ENCODE measurements at places on chromosomes 6 and 20.

GRCh38 chr6:3698021-3698420, 53.5 kb downstream of the PXDC1 start:
- no peak for DNase-seq

GRCh38 chr6:166206066-166206465, 38.4 kb upstream of the TBXT start:
- peak; percentile 7 for DNase-seq

GRCh38 chr6:1636272-1636825, 26.6 kb downstream of the FOXC1 start:
- no peak for DNase-seq

- DNase-seq = peak; percentile 51
These were observed 93.3 kb upstream of the MARCKS start for GRCh38 chr6:113763876-113764275.

- no peak for DNase-seq
These were observed 7.6 kb upstream of the MAPK13 start for GRCh38 chr6:36122495-36123269.

DNA sequence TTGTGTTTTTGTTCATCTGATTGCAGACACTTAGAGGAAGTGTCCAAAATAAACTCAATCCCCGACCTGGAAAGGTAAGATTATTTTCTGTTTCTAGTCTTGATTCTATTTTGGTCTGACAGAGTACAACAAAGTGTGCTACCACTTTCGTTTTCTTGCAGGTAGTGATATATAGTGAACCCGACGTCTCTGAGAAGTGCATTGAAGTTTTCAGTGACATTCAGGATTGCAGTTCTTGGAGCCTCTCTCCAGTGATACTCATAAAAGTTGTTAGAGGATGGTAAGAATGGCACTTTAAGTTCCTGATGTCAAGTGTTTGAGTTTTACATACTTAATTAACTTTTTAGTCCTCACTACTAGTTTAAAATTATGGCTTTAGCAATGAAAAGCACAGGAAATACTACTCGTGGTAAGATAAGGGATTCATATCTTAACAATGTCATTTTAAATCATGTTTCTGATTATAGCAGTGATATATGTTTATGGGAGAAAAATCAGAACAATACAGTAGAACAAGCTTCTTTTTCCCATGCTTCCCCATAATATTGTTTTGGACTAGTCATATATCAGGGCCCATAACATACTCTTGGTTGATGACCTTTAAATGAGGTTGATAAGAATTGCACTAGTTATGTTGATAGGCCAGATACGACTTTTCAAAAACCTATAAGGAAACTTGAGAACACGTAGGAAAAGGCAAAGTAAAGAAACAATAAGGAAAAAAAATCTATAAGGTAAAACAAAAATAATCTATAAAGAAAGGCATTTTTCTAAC, 104.0 kb downstream of the RTN4IP1 start:
- DNase-seq = no peak

DNA sequence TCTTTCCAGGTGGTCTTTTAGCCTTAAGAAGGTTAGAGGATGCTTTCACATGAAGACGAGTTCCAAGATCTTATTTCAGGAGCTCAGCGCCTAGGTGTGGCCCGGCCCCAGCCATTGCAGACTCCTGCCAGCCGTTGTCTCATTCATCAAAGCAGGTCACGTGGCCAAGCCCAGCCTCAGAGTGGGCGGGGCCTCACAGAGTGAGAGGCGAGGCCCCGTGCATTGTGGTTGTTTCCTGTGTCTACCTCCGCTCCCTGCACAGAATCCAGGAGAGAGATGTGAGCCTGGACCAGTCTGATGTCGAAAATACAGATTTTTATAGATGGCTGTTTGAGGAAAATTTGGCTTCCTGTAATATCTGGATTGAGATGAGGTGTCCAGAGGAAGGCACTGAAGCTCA, 49.2 kb upstream of the CST5 start:
- DNase-seq = no peak

DNA sequence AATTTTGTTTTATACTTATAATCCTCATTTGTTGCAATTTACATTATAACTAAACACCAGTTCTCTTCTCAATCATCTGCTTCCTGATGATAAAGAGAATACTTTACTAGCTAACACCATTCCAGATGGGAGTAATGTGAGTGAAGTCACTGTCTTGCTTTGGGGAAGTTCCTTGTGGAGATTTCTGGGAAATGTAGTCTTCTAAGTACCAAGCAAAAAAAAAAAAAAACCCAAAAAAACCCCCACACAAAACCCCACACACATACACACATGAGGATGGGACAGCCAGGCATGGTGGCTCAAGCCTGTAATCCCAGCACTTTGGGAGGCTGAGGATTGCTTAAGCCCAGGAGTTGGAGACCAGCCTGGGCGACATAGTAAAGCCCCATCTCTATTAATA, 2.2 kb upstream of the SNPH start:
- peak; percentile 30 for DNase-seq

DNA sequence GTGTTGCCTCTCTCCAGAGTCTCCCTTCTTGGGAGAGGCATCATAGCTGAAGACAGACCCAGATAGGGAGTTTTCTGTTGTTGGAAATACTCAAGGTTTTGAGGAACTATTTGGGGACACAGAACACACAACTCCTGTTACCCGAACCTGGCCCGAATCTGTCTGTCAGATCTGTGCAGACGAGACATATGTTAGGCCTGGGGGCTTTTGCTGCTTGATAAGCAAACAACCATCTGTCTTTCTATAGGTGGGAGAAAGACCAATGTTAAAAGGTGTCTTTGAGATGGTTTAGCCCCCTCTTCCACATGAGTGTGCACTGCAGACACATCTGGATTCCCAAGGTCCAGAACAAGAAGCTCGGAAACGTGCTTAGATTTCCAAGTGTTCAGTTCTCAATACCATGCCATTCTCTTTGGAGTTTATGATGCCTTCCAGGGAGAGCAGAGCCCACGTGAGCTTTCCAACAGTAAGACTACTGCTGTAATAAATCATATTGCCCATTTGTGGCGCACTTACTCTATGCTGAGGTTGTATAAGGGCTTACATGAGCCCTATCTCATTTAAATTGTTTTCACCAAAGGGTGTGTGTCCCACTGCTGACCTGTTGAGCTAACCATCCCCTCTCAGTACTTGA, 3.8 kb upstream of the STX16 start:
- DNase-seq = no peak

- DNase-seq = no peak
These were observed 60.6 kb downstream of the OTOR start for GRCh38 chr20:16808796-16809195.

DNA sequence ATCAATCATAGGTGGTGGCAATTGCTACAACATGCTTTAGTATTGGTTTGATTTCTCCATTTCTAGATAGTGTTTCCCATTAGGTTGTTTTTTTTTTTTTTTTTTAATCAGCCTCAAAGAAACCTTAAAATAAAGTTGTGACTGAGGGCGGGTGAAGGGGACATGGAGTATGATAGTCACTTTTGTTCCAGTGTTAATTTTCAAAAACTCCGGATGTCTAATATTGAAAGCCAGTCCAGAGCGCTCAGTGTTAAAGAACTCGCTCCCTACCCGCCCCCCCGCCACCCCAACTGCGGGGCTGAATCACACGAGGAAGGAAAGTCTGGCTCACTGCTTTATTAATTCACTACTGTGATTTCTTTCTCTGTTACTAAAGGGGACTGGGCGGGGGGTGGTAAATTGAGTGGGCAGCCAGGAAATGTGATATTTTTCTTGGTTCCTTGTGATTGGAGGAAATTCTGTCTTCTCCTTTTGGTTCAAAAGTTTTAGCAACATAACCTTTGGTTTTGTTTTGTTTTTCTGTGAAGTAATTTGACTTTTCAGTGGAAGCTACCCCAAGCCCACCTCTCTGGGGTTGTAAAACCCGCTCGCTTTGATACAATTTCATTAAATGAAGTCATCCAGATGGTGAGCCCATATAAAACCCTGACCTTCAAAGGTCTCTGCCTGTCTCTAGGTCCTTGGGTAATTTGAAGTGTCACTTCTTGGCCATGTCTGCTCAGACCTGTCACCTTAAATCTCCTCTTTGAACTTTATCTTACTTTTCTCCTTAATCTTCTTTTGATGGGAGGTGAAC, 38.0 kb downstream of the TNFAIP3 start:
- no peak for DNase-seq

DNA sequence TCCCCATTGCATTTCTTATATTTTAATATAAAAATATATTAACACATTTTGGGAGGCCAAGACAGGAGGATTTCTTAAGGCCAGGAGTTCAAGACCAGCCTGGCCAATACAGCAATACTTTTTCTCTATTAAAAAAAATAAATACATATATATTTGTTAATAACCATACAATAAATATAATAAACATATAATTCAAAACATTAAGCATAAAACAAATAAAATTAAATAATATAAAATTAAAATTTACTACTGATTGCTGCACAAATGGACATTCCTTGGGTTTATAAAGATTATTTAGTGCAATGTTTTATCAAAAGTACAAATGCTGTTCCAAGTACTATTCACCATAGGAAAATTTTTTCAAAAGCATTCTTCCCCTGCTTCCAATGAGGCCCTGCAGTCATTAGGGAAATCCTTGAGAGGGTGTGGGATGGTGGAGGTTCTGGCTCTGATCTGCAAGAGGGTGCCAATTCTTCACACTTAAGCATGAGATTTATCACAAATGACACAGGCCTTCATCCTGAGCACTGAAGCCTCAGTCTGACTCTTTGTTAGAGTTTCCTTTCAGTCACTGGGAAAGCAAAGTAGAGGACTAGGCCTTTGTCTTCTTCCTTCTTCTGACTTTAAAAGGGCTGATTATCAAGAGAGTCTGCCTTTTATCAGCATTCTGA, 596.7 kb downstream of the EPM2A start:
- no peak for DNase-seq

- DNase-seq = no peak
These were observed 847.0 kb downstream of the PHF3 start for GRCh38 chr6:64482631-64483030.

Data from cardiac fibroblast (primary cell).